Activated T-helper 1 cell treated with anti-CD3 and anti-CD28 coated beads, Interleukin-12 subunit alpha, Interleukin-12 subunit beta, Interleukin-2, Interleukin-4 antibody, amounts not matched to agents 30 ng/mL and 10 ng/mL and 1 ng/mL, durations not matched to agents 14 hours and 24 hours and 36 hours (primary cell): ENCODE measurements at places on chromosomes 3 and 15. TPM values are rescaled to one million over a fixed set of nuclear protein-coding genes. Genes with fewer than 3 reads are reported as not detected.

DNA sequence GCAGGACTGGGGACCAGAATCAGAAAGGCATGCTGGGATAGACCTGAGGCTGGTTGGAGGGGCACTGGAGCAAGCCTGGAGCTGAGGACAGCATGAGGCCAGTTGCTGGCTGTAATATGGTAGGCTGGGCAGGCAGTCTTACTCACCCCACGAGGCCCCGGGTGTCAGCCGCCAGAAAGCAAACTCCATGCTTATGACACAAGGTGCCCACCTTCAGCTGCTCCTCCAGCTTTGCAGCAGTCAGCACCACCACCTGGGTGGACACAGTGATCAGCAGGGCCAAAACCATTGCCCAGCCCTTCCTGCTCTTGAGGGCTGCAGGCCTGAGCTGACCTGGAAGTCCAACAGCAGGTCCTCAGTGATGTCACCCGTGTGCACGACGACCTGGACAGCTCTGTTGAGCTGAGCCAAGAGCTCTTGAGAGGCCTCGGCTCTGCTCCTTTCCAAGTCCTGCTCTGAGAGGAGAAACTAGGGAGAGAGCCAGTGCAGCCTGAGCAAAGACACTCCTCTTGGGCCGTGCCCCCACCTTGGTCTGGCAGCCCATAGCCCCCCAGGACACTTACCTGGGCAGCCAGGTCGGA, 747 bp downstream of the UBA7 start:
- H3K4me3 ChIP-seq = peak overlapping the region; percentile 94
- H3K27ac ChIP-seq = peak overlapping the region; percentile 94
- H3K36me3 ChIP-seq = peaks cover 12% of the 10 kb centered on the region

DNA sequence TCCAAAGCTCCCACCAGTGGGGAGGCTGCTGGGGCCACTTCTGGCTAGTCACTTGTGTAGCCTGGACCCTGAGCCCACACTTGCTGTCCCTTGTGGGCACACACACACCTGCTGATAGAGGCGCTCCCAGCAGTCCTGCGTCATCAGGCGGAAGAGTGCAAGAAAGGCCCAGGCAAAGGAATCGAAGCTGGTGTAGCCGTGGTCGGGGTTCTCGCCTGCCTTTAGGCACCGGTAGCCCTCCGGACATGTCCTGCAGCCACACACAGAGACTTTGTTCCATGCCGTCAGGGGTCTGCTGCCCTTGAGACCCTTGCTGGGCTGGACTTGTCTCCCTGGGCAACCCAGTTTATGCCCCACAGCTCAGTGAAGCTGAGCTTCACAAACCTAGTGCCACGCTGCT, 42.9 kb downstream of the SCN5A start:
- H3K36me3 ChIP-seq = no peaks in the 10 kb centered on the region
- no peaks in the 10 kb centered on the region for H3K27me3 ChIP-seq
- DNase-seq = no peak

- no peak overlapping the region for H3K27ac ChIP-seq
- no peak for DNase-seq
- H3K36me3 ChIP-seq = peaks cover 2% of the 10 kb centered on the region
- no peaks in the 10 kb centered on the region for H3K27me3 ChIP-seq
- no peak overlapping the region for H3K4me3 ChIP-seq
Measured at GRCh38 chr3:72306800-72307341, 521.9 kb upstream of the PROK2 start.

DNA sequence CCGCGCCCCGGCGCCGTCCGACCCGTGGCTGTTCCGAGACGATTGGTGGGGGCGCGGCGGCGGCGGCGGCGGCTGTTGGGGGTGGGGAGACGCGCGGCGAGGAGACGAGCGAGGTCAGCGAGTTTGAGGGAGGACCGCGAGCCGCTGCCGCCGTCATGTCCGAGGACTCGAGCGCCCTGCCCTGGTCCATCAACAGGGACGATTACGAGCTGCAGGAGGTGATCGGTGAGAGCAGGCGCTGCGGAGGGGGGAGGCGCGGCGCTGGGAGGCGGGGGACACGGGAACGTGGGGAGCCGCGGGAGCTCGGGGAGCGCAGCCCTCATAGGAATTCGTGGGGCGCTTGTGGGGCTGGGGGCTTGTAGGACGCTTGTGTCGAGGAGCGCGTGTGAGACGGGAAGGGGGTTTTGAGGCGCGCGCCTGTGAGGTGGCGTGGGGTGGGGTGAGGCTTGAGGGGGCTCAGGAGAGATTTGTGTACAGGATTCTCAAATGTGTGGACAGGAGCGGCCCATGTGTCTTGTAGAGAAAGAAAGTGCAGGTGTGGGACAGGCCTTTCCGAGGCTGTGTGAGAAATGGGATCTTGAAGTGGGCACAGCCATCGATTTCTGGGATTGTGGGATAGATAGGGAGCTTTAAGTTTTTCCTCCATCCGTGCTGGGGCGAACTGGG, 518 bp downstream of the OXSR1 start:
- peak overlapping the region; percentile 98 for H3K4me3 ChIP-seq
- no peak for DNase-seq
- peak overlapping the region; percentile 100 for H3K27ac ChIP-seq
- peaks cover 43% of the 10 kb centered on the region for H3K4me1 ChIP-seq

GRCh38 chr3:98343647-98344507, 9.8 kb upstream of the OR5K4 start:
- H3K36me3 ChIP-seq = no peaks in the 10 kb centered on the region
- peaks cover 53% of the 10 kb centered on the region for H3K27me3 ChIP-seq
- H3K27ac ChIP-seq = no peak overlapping the region
- no peak overlapping the region for H3K4me3 ChIP-seq
- H3K4me1 ChIP-seq = peaks cover 6% of the 10 kb centered on the region
- DNase-seq = no peak

DNA sequence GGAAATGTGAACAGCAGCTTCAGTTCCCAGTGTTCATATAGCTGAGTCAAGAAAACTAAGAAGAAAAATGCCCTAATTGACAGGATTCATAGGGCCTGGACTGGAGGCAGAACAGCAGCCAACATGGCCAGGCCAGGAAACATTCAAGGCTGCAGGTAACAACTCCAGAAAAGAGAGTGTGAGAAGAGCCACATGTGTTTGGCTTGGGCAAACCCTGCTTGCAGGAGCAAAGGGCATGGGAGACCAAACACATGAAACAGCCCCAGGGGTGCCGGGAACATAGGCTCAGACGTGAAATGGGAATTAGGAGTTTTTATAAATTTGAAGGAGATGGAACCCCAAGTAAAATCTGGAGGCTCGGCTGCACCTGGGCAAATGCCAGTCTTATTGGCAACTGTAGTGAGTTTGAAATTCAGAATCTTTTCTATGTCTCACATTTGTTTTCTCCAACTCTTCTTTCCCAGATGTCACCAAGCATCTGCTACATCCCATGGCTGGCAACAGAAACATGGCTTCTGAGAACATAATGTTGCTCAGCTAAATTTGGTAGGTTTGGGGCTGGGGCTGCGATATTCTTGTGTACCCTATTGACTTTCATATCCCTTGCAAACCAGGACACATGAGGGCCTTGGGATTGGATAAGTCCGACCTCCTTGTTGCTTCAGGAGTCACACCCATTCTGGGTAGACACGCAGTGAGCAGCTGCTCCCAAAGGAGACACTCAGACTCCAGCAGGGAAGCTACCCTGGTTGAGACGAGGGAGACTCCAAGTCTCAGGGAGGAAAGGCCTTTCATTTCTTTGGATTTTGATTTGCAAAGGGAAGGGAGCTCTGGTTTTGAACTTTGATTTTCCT, 98.9 kb upstream of the CLSTN2 start:
- DNase-seq = no peak
- H3K4me3 ChIP-seq = no peak overlapping the region
- no peaks in the 10 kb centered on the region for H3K36me3 ChIP-seq
- no peak overlapping the region for H3K27ac ChIP-seq

- no peak overlapping the region for H3K4me3 ChIP-seq
- no peaks in the 10 kb centered on the region for H3K4me1 ChIP-seq
- no peak for DNase-seq
- no peaks in the 10 kb centered on the region for H3K36me3 ChIP-seq
- H3K27ac ChIP-seq = no peak overlapping the region
- H3K27me3 ChIP-seq = no peaks in the 10 kb centered on the region
Measured at GRCh38 chr3:74592359-74592758, 22.1 kb downstream of the CNTN3 start.

DNA sequence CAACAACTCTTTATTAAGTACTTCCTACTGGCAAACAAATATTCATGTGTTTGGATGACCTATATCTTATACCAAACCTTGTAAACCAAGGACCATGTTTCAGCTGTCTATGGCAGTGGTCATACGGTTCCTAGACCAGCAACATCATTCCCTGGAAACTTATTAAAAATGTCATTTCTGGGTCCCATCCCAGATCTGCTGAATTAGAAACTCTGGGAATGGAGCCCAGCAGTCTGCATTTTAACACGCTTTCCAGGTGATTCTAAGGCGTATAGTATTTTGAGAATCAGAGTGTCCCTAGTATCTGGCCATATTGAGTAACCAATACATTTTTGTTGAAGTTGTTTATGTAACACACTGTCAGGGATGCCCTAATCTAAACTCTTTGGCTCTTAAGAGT, 363.4 kb upstream of the LRRC3B start:
- H3K27me3 ChIP-seq = no peaks in the 10 kb centered on the region
- H3K36me3 ChIP-seq = no peaks in the 10 kb centered on the region
- no peak for DNase-seq
- H3K4me1 ChIP-seq = no peaks in the 10 kb centered on the region
- no peak overlapping the region for H3K4me3 ChIP-seq
- H3K27ac ChIP-seq = no peak overlapping the region

DNA sequence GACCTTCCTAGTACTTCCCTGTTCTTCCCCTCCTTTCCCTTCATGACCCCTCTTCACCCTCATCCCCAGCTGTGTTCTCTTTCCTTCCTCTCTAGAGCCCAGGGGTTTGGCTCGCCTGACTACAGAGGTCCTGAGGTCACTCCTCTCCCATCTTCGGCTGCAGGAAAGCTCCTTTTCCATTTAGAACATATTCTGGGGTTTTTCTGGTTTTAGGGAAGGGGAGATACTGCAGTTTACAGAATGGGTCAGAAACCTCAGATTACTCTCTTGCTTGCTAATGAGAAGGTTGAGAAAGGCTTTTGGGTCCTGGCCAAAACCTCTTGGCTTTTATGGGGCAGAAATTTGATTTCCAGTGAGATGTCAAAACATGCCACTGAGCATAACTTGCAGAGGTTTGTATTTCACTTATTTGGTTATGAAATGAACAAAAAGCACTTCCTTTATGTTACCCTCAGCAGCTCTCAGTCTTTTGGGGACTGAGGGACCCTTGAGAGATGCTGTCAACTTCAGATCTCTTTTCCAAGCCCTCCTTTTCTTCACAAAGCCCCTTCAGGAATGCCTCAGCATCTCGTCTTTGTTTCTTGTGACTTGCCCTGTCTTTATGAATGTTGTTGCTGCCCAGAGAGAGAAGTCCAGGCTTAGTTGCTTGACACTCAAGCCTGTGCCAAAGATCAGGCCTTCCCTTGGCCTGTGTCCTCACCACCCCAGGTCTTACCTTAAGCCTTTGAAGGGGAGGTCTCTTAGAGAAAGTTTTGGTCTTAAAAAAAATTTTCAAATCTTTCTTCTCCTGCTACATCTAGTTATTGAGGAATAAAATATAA, 121.7 kb upstream of the TPM1 start:
- H3K27me3 ChIP-seq = peaks cover 21% of the 10 kb centered on the region
- no peak for DNase-seq
- H3K4me1 ChIP-seq = no peaks in the 10 kb centered on the region

DNA sequence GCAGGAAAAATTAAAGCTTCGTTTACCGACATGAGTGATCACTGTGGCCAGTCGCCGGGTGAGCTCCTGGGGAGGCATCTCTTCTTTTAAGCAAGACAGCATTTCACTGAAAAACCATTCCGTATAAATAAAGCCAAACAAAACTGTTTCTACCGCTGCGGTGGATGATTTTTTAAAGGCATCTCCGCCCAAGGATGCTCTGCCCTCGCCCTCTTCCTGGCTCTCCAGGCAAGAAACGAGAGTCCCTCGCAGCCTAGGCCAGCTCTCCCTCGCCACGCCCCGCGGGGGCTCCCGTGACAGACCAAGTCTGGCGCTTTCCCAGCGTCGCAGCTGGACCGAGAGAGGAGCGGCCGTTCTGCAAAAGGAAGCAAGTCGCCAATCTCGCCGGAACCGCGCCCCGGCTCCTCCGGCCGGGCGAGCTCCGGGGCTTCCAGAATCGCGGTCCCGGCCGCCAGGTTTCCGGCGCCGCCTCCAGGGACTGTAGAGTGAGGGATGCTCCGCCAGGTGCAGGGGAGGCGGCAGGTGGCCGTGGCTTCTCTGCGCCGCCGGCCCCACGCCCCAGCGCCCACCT, 458 bp downstream of the MCF2L2 start:
- peak overlapping the region; percentile 82 for H3K4me3 ChIP-seq
- peaks cover 3% of the 10 kb centered on the region for H3K36me3 ChIP-seq
- peak; percentile 14 for DNase-seq
- peaks cover 33% of the 10 kb centered on the region for H3K4me1 ChIP-seq
- H3K27ac ChIP-seq = peak overlapping the region; percentile 42
- H3K27me3 ChIP-seq = peaks cover 9% of the 10 kb centered on the region

GRCh38 chr15:44536302-44536961, 515 bp upstream of the EIF3J start:
- peaks cover 28% of the 10 kb centered on the region for H3K36me3 ChIP-seq
- peak overlapping the region; percentile 90 for H3K4me3 ChIP-seq
- no peaks in the 10 kb centered on the region for H3K27me3 ChIP-seq
- peaks cover 45% of the 10 kb centered on the region for H3K4me1 ChIP-seq
- peak; percentile 73 for DNase-seq

DNA sequence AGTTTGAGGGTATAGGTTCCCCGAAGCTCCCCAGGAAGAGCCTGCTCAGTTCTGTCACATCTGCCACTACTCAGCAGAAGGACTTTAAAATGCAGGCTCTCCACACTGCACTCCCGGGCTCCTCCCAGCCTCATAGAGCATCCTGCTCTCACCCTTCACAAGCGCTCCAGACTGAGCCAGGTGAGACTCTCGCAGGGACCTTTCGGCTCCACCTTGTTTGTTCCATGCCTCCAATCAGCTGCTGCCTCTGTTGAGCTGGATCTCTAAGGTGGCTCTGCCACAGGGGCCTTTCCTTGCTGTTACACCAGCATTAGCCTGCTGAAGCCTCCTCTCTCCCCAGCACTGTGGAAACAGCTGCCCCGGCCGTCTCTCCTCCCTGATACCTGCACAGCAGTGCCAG, 56.1 kb downstream of the SLCO3A1 start:
- no peak overlapping the region for H3K27ac ChIP-seq
- H3K4me1 ChIP-seq = no peaks in the 10 kb centered on the region
- no peak for DNase-seq
- H3K27me3 ChIP-seq = no peaks in the 10 kb centered on the region
- no peak overlapping the region for H3K4me3 ChIP-seq

GRCh38 chr3:110804856-110805255, 266.8 kb upstream of the NECTIN3 start:
- no peak overlapping the region for H3K4me3 ChIP-seq
- DNase-seq = no peak
- no peaks in the 10 kb centered on the region for H3K4me1 ChIP-seq
- H3K27ac ChIP-seq = no peak overlapping the region
- H3K27me3 ChIP-seq = peaks cover 10% of the 10 kb centered on the region

The LOXL1 gene
- total RNA-seq = 0.34 and 1.3 TPM in 2 replicates

The DNAJC19 gene
- 59.3 and 60.8 TPM in 2 replicates for total RNA-seq

The CHRNA7 gene
- total RNA-seq = not detected in 2 replicates
